ENCODE measurements at places on chromosomes 1 and 21.

- DNase-seq: no peak
Measured at GRCh38 chr1:177646757-177647730, 322.8 kb downstream of the SEC16B start.

- DNase-seq: peak; percentile 28
Measured at GRCh38 chr1:25771221-25772114, 28.5 kb upstream of the SELENON start.

DNA sequence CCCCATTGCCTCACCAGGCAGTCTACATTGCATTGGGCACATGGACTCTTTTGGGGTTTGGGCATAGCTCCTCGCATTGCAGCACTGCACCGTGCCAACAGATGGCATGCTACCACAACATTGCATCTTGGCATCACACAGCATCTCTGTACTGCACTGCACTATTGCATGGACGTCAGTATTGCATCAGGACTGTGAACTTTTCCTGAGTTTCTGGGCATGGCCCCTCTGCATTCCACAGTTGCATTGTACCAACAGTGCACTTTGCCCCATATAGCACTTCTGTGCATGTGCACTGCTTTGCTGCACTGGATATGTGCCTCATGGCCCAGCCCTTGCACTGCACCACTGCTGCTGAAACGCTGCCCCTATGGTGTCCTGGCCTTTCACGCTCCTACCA is 9.6 kb downstream of the PTPRU start:
- DNase-seq: peak; percentile 28

- DNase-seq: no peak
Measured at GRCh38 chr1:69126796-69127195, 440.9 kb upstream of the LRRC7 start.

- DNase-seq: no peak
Measured at GRCh38 chr1:50684185-50684584, 260.9 kb upstream of the DMRTA2 start.

DNA sequence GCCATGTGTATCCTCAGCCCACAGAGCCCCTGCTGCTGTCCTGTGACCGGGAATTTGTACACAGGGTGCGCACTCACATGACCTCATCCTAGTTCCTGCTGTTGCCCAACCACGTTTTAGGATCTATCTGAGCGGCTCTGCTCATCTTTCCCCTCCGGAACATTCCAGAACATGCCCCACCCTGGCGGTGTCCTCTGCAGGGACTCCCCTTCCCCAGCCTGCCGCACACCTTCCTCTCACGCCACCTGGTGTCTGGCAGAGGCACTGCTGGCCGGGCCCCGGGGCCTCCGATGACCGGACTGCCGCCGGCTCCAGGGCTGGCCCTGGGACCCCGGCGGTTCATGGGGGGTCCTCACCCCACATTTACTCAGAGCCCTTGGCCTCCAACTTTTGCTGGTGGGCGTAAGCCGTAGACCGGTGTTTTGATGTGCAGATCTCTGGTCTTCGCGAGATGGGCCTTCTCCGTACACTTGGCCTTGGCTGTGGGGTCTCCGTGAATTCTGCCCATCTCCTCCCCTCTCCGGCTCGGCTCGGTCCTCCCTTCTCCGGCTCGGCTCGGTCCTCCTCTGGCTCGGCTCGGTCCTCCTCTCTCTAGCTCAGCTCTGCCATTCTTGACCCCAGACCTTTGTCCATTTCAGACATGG is 29.5 kb downstream of the ARHGEF16 start:
- peak; percentile 58 for DNase-seq

DNA sequence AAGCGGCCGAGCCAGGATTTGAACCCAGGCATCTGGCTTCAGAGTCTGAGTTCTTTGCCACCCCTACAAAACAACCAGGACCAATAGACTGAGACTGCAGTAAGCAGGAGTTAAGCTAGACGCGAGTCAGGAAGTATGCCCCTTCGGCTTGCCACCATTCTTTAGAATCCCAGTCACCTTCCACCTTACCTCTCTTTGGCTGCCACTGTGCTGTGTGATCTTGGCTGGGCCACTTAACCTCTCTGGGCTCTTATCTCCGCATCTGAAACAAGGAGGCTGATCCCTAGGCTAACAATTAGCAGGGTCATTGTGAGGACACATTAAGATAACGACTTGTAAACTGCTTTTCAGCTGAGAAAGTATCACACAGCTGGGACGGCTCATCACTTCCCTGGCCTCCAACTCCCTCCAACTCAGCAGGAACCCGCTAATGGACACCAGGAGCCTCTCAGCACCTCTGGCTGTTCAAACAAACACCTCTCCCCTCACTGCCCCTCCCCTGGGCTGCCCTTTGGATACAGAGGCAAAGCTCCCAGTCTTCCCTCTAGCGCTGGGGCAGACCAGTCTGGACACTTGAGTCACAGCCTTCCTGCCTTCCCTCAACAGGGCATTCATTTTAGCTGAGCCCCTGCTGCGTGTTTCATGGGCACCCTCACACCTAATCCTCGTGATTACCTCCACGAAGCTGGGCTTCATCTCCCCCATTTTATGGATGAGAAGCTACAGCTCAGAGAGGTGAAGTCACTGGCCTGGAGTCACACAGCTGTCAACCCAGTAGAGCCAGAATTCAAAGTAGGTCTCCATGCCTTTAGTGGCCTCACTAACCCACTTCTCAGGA is 83.2 kb downstream of the CAMK2N1 start:
- DNase-seq: no peak

DNA sequence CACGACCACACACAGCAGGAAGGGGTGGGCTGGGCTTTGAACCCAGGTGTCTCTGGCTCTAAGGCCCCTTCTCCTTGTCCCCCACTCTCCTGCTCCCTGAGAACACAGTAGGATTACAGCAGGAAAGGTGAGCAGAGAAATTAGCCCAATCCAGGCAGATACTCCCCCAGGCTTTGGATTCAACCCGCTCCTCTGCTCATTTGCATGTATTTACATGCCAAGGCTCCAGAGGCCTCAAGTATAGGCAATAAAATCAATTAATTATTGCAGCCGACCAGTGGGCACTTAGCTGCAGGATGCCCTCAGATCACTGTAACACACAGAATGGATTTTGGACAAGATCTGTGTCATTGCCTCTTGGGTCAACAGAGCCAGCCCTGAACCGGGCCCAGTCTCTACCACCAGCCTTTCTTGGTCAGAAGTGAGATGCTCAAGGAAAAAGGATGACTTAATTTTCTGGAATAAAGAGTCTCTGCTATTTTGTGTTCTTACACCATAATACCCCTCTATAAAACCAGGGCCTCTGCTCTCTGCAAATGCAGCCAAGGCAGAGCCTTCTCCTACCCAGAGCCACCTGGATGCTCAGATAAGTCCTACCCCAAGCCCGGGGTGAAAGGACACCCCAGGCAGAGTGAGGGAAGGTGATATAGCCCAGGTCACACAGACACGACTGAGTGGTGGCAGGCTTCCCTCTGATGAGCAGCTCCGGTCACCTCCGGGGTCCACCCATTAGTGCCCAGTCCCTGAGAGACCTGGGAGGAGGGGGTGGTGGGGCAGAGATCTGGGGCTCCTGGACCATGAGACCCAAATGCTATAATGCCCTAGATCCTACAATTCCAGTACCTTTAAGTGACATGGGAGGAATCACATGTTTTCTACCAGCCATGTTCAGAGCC is 28.9 kb downstream of the MATN1 start:
- no peak for DNase-seq

DNA sequence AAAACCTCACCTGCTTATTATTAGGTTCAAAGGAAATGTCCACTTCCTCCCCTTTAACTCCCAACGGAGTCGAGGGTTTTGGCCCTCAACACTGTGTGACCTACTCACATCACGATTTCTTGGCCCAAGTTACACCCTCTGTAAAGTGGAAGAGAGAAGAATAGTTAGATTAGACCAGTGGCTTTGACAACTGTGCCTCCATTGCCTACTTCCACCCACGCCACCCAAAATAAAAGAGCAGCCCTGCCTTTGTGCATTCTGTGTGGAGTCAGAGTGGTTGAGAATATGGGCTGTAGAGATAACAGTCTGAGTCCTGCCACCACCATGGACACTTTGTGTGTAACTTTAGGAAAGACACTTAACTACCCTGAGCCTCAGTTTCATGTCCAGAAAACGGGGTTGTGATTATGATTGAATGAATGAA is 4.1 kb upstream of the HDGF start:
- DNase-seq: no peak

- DNase-seq: no peak
Measured at GRCh38 chr1:193537266-193538002, 351.0 kb upstream of the B3GALT2 start.

DNA sequence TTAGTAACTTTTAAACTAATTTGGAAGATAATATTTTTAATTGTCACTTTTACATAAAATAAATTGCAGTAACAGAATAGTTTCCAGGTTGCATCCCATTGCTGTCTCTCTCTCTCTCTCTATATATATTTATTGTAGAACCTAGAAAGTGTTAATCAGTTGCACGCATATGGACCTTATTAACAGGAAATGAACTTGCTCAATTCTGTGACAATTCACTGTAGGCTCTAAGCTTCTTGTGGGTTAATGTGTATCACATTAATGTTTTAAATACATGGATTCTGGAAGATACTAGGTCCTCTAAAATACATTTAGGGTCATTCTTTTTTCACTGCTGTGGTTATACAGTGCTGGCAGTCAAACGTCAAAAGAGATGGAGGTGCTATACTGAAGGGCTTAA is 33.1 kb downstream of the LRRC71 start:
- no peak for DNase-seq

- DNase-seq: no peak
Measured at GRCh38 chr1:8481650-8482380, 163.9 kb downstream of the SLC45A1 start.

DNA sequence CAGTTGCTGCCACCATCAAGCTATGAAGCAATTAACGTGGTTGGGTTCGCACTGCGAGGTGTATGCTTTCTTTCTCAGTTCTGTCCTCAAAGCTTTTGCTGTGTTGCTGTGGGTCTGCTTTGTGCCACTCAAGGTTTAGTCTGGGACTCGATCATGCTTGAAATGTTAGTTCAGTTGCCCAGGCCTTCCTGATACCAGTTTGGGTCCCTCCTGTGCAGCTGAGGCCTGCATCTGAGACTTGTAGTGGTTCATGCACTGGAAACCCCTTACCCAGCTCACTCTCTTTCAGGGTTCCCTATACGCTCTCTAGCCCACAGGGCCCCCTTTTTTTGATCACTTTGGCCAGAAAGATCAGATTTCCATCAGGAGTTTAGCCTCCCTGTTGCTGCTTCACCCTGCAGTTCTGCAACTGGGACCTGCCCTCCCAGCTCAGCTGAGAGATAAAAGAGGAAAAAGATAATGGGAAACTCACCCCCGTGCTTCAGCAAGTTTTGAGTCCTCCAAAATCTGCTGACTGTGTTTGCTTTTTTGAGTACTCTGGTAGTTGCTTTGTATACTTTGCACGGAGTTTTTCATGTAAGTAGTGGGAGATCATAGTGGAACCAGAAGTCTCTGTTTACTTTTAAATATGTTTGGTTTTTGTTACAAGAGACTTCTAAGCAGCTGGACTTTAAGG is 317.0 kb downstream of the HHAT start:
- DNase-seq: peak; percentile 29

DNA sequence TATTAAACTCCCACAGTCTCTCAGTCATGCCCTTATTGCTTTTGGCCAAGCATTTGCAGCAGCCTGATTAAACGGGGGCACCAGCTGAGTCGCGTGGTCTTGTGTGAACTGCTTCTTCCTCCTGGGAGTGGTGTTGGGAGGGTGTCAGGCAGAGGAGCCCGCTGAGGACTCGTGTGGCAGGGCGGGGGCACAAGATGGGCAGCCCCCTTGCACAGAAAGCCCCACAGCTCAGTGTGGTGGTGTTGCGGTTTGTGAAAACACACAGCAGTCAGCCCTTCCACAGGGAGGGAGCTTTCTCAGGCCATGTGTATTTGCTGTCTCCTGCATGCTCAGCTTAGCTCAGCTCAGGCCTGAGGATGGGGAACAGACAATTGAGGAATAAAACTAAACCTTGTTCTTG is 22.4 kb downstream of the PEX14 start:
- no peak for DNase-seq

GRCh38 chr21:31158789-31159581 is 120.7 kb upstream of the KRTAP19-8 start:
- no peak for DNase-seq

GRCh38 chr21:45080639-45081414 is 6.4 kb downstream of the ADARB1 start:
- DNase-seq: no peak

GRCh38 chr1:245652116-245652515 is 497.3 kb downstream of the KIF26B start:
- DNase-seq: no peak

- DNase-seq: no peak
Measured at GRCh38 chr1:94037392-94038229, 83.3 kb downstream of the ABCA4 start.

- no peak for DNase-seq
Measured at GRCh38 chr1:213284626-213285025, 233.6 kb downstream of the RPS6KC1 start.

DNA sequence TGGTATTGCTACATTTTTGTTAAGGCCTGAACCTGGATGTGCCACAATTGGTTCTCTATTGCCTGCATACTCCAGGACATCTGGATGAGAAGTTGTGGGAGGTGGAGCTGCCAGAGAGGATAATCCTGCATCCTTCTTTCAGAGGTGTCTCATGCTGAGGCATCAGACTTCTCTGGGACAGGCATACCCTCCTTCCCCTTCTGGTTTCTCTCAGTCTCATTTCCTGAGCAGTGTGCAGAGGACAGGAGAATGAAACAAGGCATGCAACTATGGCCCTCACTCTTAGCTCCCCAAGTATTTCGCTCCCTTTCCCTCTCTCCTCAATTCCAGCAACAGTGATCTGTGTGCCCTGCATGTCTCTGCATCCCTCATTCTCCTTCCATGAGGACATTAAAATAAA is 7.6 kb upstream of the RGSL1 start:
- no peak for DNase-seq

DNA sequence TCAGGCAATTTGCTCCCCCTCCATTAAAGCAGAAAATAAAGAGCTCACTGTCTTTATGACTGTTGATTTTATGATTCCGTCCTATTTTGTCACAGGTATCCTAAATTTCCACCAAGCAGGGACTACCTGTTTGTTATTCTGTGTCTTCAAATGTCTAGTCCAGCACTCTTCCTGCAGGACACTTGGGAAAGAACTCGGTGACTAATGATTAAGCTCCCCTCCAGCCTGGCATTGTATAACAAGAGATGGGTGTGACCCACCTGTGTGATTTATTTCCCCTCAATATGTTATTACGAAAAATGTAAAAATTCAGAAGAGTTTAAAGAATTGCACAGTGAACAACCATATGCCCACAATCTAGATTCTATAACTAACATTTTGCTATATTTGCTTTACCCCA is 42.9 kb upstream of the LRRN2 start:
- no peak for DNase-seq

- DNase-seq: no peak
Measured at GRCh38 chr1:195735140-195735539, 873.1 kb downstream of the KCNT2 start.

- no peak for DNase-seq
Measured at GRCh38 chr21:34571994-34572393, 42.9 kb downstream of the RCAN1 start.

- no peak for DNase-seq
Measured at GRCh38 chr1:6317098-6317760, 56.3 kb upstream of the GPR153 start.

GRCh38 chr1:207651583-207651982 is 6.7 kb downstream of the CR1L start:
- DNase-seq: no peak

All from testis (tissue), 5 donors.